HCT116 (cell line): ENCODE measurements at places on chromosomes 5 and 9.

DNA sequence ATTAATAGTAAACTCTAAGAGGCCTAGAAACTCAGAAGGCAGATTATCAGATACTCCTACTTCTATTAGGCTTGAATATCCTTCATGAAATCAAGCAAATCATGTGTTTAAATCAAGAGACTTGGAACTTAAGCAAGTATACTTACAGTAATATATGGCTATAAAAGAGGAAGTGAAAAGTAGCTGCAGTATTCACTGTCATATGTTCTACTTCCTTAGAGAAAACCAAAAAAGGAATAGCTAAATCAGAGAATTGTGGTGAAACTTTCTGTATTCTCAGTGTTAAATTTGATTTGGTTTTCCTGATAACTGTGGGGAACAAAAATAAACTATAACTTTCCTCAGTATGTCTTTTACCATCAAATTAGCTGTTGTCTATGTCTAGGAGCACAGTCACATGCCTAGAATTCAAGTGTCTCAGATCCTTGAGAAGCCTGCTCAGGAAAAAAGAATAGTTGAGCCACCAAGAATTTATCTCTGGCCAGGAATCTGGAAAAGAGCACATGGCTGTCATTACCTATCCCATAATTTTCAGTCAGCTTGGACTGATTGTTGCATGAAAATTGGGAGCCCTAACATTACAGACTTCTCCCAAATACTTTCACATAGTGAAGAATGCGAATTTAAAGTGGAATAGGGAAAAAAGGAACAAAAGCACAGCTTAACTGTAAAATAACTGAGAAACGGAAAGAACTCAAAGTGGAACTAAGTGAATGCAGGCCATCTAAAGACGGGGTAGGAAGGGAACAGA, 1.7 kb downstream of the FKBP15 start:
- DNase-seq, result no peak

- DNase-seq, result peak; percentile 8
These were observed 56.4 kb upstream of the RPL26L1 start for GRCh38 chr5:172902497-172903472.

GRCh38 chr5:153658606-153659005, 168.1 kb downstream of the GRIA1 start:
- no peak for DNase-seq

DNA sequence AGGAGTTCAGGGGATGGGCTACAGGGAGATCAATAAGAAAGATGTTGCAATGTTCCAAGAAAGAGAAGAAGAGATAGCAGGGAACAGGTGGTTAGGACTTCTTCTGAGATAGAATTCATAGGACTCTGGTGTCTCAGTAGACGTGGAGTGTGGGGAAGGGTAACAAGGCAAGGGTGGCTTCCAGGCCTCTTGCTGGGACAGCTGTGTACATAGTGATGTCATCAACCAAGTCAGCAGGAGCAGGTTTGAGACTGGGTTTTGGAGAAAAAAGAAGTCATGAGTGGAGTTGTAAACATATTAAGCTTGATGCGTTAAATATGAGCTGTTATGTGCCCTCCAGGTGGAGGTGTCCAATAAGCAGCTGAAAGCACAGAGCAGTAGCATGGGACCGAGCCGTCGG, 211.8 kb upstream of the RASEF start:
- no peak for DNase-seq

DNA sequence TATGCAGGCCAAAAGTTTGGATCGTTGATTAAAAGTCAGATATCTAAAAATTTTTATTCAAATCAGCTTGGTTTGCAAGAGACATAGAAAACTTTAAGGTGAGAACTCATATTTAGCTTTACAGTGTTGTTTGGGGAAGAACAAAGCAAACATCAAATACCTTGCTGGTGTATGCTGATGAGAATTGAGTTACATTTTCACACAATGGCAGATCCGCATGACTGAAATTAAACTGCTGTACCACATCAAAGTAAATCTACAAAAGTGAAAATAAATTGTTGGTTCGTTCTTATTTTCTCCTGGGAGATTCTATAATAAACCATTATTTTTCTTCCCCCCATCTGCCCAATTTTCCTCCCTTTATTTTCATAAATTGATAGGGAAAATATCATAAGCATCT, 198.2 kb upstream of the PCSK5 start:
- DNase-seq, result no peak

GRCh38 chr5:95283022-95283615, 1.8 kb downstream of the MCTP1 start:
- no peak for DNase-seq
